Pulmonary artery endothelial cell (primary cell): ENCODE measurements at places on chromosomes 2 and 18. TPM values are rescaled to one million over a fixed set of nuclear protein-coding genes. Genes with fewer than 3 reads are reported as not detected.

The KIF3C gene
- total RNA-seq: 13.1 and 19.5 TPM in 2 replicates

The ICA1L gene
- 1.8 and 2.1 TPM in 2 replicates for total RNA-seq

The GRB14 gene
- 3.9 and 4.3 TPM in 2 replicates for total RNA-seq

The THSD7B gene
- not detected in 2 replicates for total RNA-seq

The COLEC12 gene
- total RNA-seq: 13.5 and 24.3 TPM in 2 replicates

The NGEF gene
- total RNA-seq: 0.14 and 3.2 TPM in 2 replicates

The SP140 gene
- not detected in 2 replicates for total RNA-seq

The MYO7B gene
- total RNA-seq: 0.07 and 1.5 TPM in 2 replicates

The DYNAP gene
- not detected in 2 replicates for total RNA-seq

The SLC11A1 gene
- total RNA-seq: 0.04 TPM in 1 of 2 replicates, not detected in the other

The ANKRD30B gene
- total RNA-seq: not detected in 2 replicates

The MYCN gene
- 0.46 and 3.1 TPM in 2 replicates for total RNA-seq

The TMSB10 gene
- total RNA-seq: 6,195 and 8,135 TPM in 2 replicates

The FHL2 gene
- total RNA-seq: 115 and 169 TPM in 2 replicates

The IER3IP1 gene
- total RNA-seq: 40.7 and 67.9 TPM in 2 replicates

The WIPF1 gene
- total RNA-seq: 4.8 and 8.0 TPM in 2 replicates

The GYPC gene
- total RNA-seq: 0.26 and 0.74 TPM in 2 replicates

The ALK gene
- total RNA-seq: not detected in 2 replicates

The TUBB8B gene
- total RNA-seq: not detected in 2 replicates

The LRRC30 gene
- total RNA-seq: not detected in 2 replicates

The EPHA4 gene
- 29.5 and 33.4 TPM in 2 replicates for total RNA-seq

The SP5 gene
- not detected in 2 replicates for total RNA-seq

The IL36G gene
- total RNA-seq: not detected in 2 replicates

The LYPD6B gene
- not detected in 2 replicates for total RNA-seq

The TMEM198 gene
- total RNA-seq: not detected in 2 replicates

The SLC9A2 gene
- total RNA-seq: 0.04 TPM in 1 of 2 replicates, not detected in the other

The AQP12A gene
- not detected in 2 replicates for total RNA-seq

The MOB4 gene
- total RNA-seq: 36.6 and 43.8 TPM in 2 replicates

The IL18R1 gene
- total RNA-seq: 3.7 and 8.3 TPM in 2 replicates

The MARCO gene
- not detected in 2 replicates for total RNA-seq

The LCT gene
- not detected in 2 replicates for total RNA-seq

The SLC9A4 gene
- not detected in 2 replicates for total RNA-seq

The MYL1 gene
- not detected in 2 replicates for total RNA-seq

The MFSD6 gene
- 1.2 and 10.0 TPM in 2 replicates for total RNA-seq

The AQP12B gene
- not detected in 2 replicates for total RNA-seq

The MALL gene
- 71.4 and 72.2 TPM in 2 replicates for total RNA-seq

The NRBP1 gene
- total RNA-seq: 122 and 137 TPM in 2 replicates

The CYTIP gene
- 0.07 TPM in 1 of 2 replicates, not detected in the other for total RNA-seq

The YES1 gene
- total RNA-seq: 255 and 276 TPM in 2 replicates

The LDLRAD4 gene
- total RNA-seq: 1.5 and 1.6 TPM in 2 replicates

The GPR55 gene
- total RNA-seq: not detected in 2 replicates

The GPR75 gene
- total RNA-seq: 0.92 and 1.8 TPM in 2 replicates

The NT5DC4 gene
- total RNA-seq: not detected in 2 replicates

The STEAP3 gene
- total RNA-seq: 12.2 and 23.7 TPM in 2 replicates

The KCNF1 gene
- total RNA-seq: 0.04 and 0.20 TPM in 2 replicates

The GREB1L gene
- total RNA-seq: 0.20 and 0.67 TPM in 2 replicates

The COL5A2 gene
- 188 and 239 TPM in 2 replicates for total RNA-seq

The TWSG1 gene
- total RNA-seq: 103 and 116 TPM in 2 replicates

The TSPYL6 gene
- not detected in 2 replicates for total RNA-seq

The FBLN7 gene
- 2.0 and 4.0 TPM in 2 replicates for total RNA-seq

The KIF1A gene
- 0.07 TPM in 1 of 2 replicates, not detected in the other for total RNA-seq

The ZNF396 gene
- total RNA-seq: 0.53 and 0.60 TPM in 2 replicates
